ENCODE measurements at places on chromosomes 12 and 14. TPM values are rescaled to one million over a fixed set of nuclear protein-coding genes. Genes with fewer than 3 reads are reported as not detected.

CARMIL3 gene
- polyA plus RNA-seq, result 3.7 TPM

FAIM2 gene
- 0.61 TPM for polyA plus RNA-seq

PDE3A gene
- polyA plus RNA-seq, result 2.7 TPM

VWF gene
- polyA plus RNA-seq, result 0.03 TPM

CFAP73 gene
- 0.50 TPM for polyA plus RNA-seq

SMCO2 gene
- 0.86 TPM for polyA plus RNA-seq

CACNA1C gene
- 0.26 TPM for polyA plus RNA-seq

VASH1 gene
- polyA plus RNA-seq, result 0.78 TPM

PCED1B gene
- polyA plus RNA-seq, result 6.6 TPM

KRT71 gene
- not detected for polyA plus RNA-seq

ARHGEF25 gene
- polyA plus RNA-seq, result not detected

CDCA3 gene
- 79.2 TPM for polyA plus RNA-seq

MMP19 gene
- 1.5 TPM for polyA plus RNA-seq

PSMD9 gene
- 28.1 TPM for polyA plus RNA-seq

RPL6 gene
- polyA plus RNA-seq, result 1,715 TPM

ADAMTS20 gene
- 1.5 TPM for polyA plus RNA-seq

ESYT1 gene
- 23.3 TPM for polyA plus RNA-seq

NPFF gene
- 0.71 TPM for polyA plus RNA-seq

CRACR2A gene
- polyA plus RNA-seq, result 1.4 TPM

SLC2A13 gene
- polyA plus RNA-seq, result 6.8 TPM

TESPA1 gene
- polyA plus RNA-seq, result 0.34 TPM

B4GALNT3 gene
- polyA plus RNA-seq, result 2.8 TPM

C12orf60 gene
- 1.3 TPM for polyA plus RNA-seq

RFLNA gene
- polyA plus RNA-seq, result 3.9 TPM

KLC1 gene
- polyA plus RNA-seq, result 165 TPM

TSHR gene
- 0.78 TPM for polyA plus RNA-seq

BCL11B gene
- polyA plus RNA-seq, result 2.7 TPM

PIANP gene
- polyA plus RNA-seq, result 7.7 TPM

ACOT4 gene
- 1.0 TPM for polyA plus RNA-seq

IFI27 gene
- 1.6 TPM for polyA plus RNA-seq

LRRK2 gene
- not detected for polyA plus RNA-seq

NAV3 gene
- polyA plus RNA-seq, result 4.0 TPM

OXA1L gene
- 57.6 TPM for polyA plus RNA-seq

POTEG gene
- polyA plus RNA-seq, result not detected

KIF5A gene
- 11.1 TPM for polyA plus RNA-seq

CFAP54 gene
- polyA plus RNA-seq, result 0.76 TPM

OR6C2 gene
- polyA plus RNA-seq, result not detected

KIF26A gene
- 5.6 TPM for polyA plus RNA-seq

CLEC12A gene
- not detected for polyA plus RNA-seq

MNAT1 gene
- polyA plus RNA-seq, result 83.8 TPM

Measured in GM23338 (cell line).